ENCODE measurements at places on chromosomes 3 and 15. TPM values are rescaled to one million over a fixed set of nuclear protein-coding genes. Genes with fewer than 3 reads are reported as not detected.

The SERPINI1 gene
- total RNA-seq = 6.1 TPM

The DUOX2 gene
- under 0.01 TPM for total RNA-seq

The CYP11A1 gene
- 0.79 TPM for total RNA-seq

The TBC1D5 gene
- 82.0 TPM for total RNA-seq

The GOLGA6B gene
- under 0.01 TPM for total RNA-seq

The PRR20G gene
- total RNA-seq = not detected

The GPR171 gene
- total RNA-seq = not detected

The C3orf85 gene
- not detected for total RNA-seq

The NR2F2 gene
- 13.2 TPM for total RNA-seq

The ZNF774 gene
- total RNA-seq = 0.86 TPM

The EHD4 gene
- total RNA-seq = 10.9 TPM

The DLL4 gene
- total RNA-seq = 0.16 TPM
